ENCODE measurements at places on chromosomes 13 and 19.

GRCh38 chr13:87535911-87536310 lies 135.3 kb upstream of the SLITRK5 start:
- DNase-seq: no peak

GRCh38 chr13:41995946-41996345 lies 35.0 kb upstream of the VWA8 start:
- DNase-seq: no peak

GRCh38 chr13:29676941-29677452 lies 81.5 kb upstream of the SLC7A1 start:
- DNase-seq: no peak

GRCh38 chr13:112341976-112342735 lies 34.0 kb upstream of the SPACA7 start:
- DNase-seq: no peak

DNA sequence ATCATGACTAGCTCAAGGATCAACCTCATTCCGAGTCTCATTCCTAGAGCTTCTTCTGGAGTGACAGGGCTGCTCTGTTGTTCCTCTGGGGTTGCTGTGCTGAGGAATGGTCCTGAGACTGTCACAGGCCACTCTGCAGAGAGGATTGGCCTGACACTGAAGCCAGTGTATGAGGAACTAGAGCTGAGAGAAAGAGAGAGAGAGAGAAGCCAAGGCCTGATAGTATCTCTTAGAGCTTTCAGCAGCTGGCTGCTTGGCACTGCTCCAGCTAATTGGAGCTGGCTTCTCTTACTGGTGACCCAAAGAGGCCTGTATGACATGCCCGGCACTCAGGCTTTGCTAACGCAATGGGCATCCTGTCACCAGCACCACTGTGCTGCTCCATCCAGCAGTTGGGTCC lies 73.4 kb upstream of the FLT1 start:
- no peak for DNase-seq

DNA sequence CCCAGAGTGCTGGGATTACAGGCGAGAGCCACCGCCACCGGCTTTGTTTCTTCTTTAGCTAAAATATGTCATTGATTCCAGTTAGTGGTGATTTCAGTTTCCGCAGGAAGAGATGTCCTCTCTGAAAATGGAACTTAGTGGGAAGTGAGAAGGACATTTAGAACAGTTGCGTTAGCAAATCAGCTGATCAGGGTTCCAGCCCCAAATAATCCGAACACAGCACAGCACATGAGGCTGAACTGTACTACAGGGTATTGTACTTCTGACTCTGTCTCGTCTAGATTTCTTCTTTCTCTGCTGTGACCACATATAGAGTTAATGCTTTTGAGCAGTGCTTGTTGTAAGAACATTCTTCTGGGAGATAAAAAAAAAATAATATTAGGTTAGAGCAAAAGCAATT lies 314.4 kb downstream of the MYO16 start:
- DNase-seq: no peak

GRCh38 chr13:26220575-26220974 lies 1.5 kb downstream of the RNF6 start:
- no peak for DNase-seq

DNA sequence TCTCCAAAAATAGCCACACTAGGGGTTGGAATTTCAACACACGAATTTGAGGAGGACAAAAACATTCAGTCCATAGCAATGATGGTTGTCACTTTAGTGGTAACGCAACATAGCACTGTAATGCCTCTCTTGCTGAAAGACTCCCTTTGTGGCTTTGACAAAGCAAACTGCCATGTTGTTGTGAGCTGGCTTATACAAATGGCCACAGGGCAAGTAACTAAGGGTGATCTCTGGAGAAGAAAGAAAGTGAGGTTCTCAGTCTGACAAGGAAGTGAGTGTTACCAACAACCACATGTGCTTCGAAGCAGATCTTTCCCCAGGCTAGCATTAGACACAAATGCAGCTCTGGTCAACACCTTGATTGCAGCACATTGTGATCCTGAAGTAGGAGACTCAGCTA lies 79.1 kb upstream of the PCDH17 start:
- DNase-seq: no peak

DNA sequence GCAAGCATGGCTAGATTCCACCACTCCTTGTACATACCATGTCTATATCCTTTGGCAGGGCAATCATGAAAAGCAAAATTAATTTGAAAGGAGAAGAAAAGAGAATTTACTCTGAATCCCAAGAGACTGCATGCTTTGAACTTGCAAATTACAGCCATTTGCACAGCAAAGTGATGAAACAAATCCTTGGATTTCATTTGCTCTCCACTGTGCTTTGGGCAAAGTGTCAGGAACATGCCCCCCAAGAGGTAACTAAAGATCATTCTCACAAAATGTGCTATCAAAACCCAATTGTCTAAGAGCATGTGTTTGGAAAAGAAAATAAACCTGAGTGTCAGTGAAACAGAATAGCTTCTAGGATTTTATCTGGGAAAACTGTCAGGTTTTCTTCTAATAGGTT lies 298.5 kb downstream of the GPC6 start:
- no peak for DNase-seq

DNA sequence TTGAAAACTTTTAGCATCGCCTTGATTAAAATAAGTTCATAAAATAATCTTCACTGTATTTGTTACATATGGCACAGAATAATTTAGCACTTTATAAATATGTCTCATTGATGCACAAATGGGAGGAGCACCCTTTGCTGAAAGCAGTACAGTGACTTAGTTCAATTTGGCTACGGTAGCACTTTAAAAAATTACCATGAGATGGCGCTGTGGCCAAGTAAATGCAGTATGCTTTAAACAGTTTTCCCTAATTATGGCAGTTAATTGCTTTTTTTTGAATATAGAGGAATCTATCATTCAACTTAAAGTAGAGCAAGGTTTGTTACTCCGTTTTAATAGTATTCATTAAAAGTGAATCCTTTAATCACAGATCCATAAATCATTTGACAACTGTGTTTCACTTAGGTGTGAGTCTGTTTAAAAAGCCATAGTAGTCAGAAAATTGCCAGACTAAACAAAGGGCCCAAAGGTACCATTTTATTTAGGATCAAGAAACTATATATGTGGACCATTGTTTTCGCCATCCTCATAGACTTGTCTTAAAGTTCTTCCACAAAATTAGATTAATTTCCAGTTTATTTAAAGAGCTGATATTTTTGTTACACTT lies 34.7 kb upstream of the ESD start:
- DNase-seq: no peak

DNA sequence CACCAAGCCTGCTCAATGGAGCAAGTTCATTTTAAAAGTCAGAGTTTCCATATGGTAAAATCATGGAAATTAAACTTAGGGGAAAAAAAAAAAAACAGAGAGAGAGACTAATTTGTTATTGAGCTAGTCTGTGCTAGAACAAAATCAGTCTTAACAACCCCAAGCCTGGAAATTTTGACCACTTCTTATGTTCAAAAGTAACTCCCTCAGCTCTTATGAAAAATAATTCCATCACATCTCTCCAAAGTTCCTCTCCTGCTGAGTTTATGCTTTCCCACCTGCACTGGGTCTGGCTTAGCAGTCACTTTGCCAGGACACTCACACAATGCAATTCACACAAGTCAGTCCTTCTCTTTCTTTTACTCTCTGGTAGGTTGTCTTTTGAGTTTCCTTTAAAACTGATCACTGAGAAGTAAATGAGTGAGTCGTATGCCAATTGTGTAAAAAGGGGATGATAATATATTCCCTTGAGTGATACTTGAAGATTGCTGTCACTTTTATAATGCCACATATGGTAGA lies 92.6 kb downstream of the ENOX1 start:
- no peak for DNase-seq

GRCh38 chr13:34417896-34418295 lies 524.2 kb upstream of the NBEA start:
- no peak for DNase-seq

DNA sequence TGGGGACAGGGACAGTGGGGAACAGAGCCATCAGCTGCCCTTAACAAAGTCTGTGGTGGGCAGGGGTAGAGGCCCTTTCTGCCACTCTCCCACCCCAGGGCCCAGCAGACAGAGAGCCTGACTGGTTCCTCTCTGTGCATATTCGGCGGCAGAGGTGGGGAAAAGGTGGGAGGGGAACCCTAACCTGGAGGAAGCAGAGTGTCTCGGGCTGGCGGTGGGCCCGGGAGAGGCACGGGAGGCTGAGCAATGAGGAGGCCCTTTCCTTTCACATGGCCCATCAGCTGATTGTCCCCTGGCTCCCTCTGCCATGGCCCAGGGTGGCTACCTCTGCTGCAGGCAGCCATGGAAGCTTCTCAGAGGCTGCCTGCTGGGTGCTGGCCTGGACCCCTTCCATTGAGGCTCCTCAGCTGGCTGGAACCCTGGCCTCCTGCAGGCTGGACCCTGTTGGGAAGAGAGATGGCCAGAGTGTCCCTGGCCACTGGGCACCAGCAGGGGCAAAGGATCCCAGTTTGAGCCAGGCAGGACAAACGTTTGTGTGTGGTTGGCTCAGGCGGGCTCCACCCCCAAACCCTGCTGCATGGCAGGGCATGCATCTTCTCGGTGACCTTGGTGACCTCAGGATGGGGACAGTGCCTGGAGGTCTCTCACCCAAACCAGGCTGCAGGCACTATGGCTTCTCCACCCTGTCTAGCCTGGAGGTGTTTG lies 202.8 kb upstream of the ZNF536 start:
- no peak for DNase-seq

DNA sequence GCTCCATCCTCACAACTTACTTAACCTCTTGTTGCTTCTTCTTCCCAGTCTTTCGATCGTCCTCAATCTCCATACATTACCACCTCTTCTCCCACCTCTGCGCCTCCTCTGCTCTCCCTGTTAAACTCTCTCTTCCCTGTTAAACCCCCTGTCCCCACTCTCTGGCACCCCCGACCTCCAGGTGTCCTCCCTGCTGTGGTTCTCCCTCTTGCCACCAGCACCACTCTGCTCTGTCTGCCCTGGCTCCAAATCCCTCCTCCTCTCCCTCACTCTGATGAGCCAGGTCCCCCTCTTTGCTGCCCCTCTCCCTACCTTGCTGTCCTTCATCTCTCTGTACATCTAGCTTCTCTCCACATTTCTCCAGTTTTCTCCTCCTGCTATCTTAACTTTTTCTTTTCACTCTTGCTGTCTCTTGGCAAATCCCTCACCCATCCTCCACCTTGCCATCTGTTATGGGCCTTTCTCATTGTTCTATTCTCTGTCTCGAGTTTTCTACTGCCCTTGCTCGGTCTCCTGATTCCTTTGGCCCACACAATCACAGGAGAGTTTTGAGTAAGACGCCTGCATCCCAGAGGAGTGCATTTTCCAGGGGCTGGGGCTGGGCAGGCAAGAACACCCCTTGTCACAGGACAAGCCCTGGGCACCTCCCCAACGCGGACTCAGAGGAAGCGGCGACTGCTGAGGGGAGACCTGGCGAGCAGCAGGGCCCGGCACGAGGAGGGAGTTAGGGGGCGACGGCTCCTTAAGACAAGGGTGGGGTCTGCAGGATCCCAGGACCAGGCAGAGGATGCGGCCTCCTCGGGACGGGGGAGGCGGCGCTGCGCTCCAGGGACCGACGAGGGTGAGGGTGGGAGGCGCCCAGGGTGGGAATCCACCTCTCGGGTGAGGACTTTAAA lies 21.4 kb upstream of the ERVV-1 start:
- DNase-seq: no peak

GRCh38 chr19:435056-435706 lies 25.7 kb downstream of the SHC2 start:
- DNase-seq: no peak

Data from activated T-helper 1 cell treated with anti-CD3 and anti-CD28 coated beads, Interleukin-2, amount 50 U/mL, for 16 hours (primary cell).